T-helper 9 cell (primary cell): ENCODE measurements at places on chromosomes 5 and 9.

DNA sequence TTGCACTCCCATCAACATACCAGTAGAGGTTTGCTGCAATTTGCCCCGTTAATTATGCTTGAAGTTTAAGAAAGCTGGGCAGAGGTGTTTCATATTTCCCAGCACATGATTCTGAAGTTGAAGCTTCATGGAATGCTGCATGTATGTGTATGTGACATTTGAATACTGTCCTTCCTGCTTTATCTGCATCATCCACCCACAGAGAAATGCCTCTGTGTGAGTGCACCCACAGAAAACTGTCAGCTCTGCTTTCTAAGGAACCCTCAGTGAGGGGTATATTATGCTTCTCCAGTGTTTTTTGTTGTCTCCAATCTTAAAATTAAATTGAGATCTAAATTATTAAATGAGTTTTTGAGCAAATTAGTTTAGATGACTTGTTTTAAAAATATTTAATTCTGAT, 358.1 kb upstream of the PIK3R1 start:
- no peak for DNase-seq

- no peak for DNase-seq
These were observed 15.5 kb downstream of the GNA14 start for GRCh38 chr9:77632652-77633051.

GRCh38 chr5:129001841-129002526, 36.7 kb downstream of the SLC27A6 start:
- DNase-seq = no peak

DNA sequence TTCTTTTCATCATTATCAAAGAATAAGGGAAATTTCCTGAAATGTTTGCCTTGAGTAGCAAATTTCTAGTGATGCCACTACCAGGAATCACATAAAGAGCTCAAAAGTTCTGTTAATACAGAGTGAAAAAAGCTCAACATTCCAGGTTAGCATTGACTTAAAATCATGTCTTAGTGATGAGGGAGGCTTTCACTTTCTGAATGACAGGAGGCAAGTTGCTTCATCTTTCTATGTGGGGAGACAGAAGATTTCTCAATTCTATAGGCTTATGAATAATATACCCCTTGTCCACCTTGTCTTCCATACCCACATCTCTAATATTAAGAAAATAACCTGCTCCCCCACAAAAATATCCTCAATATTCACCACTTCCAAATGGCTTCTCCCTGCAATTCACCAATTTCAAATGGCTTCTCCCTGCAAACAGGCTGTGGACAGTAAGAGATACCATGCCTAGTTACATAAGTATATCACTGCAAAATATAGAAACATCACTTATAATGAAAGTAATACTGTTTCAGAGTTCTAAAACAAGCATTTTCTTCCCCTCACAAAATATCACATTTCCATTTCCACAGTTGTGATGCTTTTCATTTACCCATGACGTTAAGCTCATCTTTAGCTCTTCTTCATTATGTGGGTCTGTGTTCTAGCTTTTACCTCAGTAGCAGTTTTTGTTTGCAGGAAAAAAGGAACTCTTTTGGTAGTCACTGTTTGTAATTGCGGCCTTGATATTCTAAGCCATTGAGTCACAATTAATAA, 2.2 kb upstream of the JAK2 start:
- no peak for DNase-seq

GRCh38 chr5:139383275-139383992, at the start of gene SLC23A1:
TSS of gene SLC23A1 (minus strand) at chr5:139383297. CDS start at chr5:139383253, 44 bp downstream.
- DNase-seq = no peak

GRCh38 chr5:4081466-4081865, 485.8 kb downstream of the IRX1 start:
- DNase-seq = no peak
